ENCODE measurements at places on chromosomes 11 and 22. TPM values are rescaled to one million over a fixed set of nuclear protein-coding genes. Genes with fewer than 3 reads are reported as not detected.

- peak; percentile 99 for DNase-seq
Measured at GRCh38 chr22:28741785-28742561, at the start of the genes CHEK2 and HSCB. Gene CHEK2, minus strand, starts transcription at chr22:28741820. Its CDS starts 7,099 bp downstream, at chr22:28734721. Gene HSCB, plus strand, starts transcription at chr22:28742039. Its CDS starts 57 bp downstream, at chr22:28742096.

- DNase-seq = no peak
Measured at GRCh38 chr11:107705027-107705426, 6.8 kb downstream of the SLN start.

DNA sequence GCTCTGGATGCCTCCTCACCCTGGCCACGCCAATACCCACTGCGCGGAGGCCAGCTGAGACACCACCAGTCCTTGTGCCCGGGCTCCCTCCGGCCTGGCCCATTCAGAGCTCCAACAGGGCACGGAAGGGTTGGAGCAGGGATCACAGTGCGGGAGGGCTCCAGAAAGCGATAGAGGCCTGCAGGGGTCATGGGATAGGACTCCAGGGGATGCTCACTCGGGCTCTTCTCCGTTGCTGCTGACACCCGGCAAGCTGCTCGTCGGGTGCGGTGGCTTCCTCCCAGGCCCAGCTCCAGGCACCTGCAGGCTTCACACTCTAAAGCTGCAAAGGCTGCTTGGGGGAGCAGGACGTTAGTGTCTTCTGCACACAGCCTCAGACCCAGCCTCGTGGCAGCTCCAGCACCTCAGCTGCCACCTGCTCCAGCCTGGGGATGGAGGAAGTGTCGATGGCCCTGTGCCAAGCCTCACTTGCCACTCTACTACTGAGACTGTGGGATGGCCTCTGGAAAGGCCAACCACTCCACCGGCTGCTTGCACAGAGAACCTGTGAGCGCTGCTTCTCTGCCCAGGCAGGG is 10.6 kb downstream of the WNT7B start:
- DNase-seq = no peak

DNA sequence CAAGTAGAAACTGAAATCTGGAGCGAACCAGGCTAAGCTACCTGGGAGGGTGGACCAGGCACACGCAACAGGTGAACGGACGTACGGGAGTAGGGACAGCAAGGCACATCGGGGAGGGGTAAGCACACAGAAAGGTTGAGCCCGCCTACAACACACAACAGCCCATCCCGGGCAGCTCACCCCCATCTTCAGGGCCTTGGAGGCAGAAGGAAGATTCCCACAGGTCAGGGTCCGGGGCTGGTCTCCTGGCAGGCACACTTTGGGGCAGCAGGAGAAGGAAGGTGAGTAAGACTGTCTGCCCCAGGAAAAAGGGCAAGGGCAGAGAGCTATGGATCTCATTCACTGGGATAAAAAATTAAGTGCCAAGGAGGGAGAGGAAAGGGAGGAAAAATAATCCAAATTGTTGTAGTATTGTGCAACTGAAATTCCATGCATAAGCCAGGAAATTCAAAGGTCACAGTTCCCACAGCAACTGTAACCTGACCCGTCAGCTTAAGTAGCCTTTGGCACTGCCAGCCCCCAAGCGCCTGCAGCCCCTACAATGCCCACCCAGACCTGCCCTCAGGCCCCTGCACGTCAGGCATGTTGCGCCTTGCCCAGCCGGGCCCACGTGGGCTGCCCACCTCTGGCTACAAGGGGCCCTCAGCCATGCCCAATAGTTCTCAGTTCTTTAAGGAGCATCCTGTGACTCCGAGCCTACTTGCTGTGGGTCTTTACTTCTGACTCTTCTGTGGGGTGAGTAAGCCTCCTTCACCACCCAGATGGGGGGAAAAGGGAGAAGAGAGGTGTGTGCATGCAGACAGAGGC is 51.8 kb downstream of the MICAL3 start:
- DNase-seq = no peak

PRRG4 gene
- total RNA-seq = 0.85 TPM

POU2AF3 gene
- 0.37 TPM for total RNA-seq

All from activated CD4-positive, alpha-beta T cell treated with anti-CD3 and anti-CD28 coated beads, Interleukin-2, amount 10 ng/mL, durations not matched to agents 24 days and 14 days (primary cell).